Purkinje cell (primary cell): ENCODE measurements at places on chromosomes 11 and 22. TPM values are rescaled to one million over a fixed set of nuclear protein-coding genes. Genes with fewer than 3 reads are reported as not detected.

The CABP7 gene
- 6.6 and 11.0 TPM in 2 replicates for polyA plus RNA-seq

The DUSP8 gene
- 0.60 and 0.62 TPM in 2 replicates for polyA plus RNA-seq

The TKFC gene
- polyA plus RNA-seq, result 1.8 and 11.6 TPM in 2 replicates

The ZP1 gene
- polyA plus RNA-seq, result not detected in 2 replicates

The OR2AT4 gene
- polyA plus RNA-seq, result not detected in 2 replicates

The C11orf86 gene
- polyA plus RNA-seq, result not detected in 2 replicates

The APOL3 gene
- not detected in 2 replicates for polyA plus RNA-seq

The NXPE2 gene
- 0.30 TPM in 1 of 2 replicates, not detected in the other for polyA plus RNA-seq

The BTG4 gene
- not detected in 2 replicates for polyA plus RNA-seq

The IGF2 gene
- polyA plus RNA-seq, result 0.14 TPM in 1 of 2 replicates, not detected in the other

The TRIM49 gene
- not detected in 2 replicates for polyA plus RNA-seq

The TSPAN18 gene
- polyA plus RNA-seq, result 0.14 TPM in 1 of 2 replicates, not detected in the other

The ZBTB16 gene
- polyA plus RNA-seq, result 7.4 TPM in 1 of 2 replicates, not detected in the other

The CHEK1 gene
- polyA plus RNA-seq, result 1.5 TPM in 1 of 2 replicates, not detected in the other

The TIMP3 gene
- polyA plus RNA-seq, result 1.7 and 4.4 TPM in 2 replicates

The CNTN5 gene
- polyA plus RNA-seq, result 3.0 and 5.8 TPM in 2 replicates

The CUL5 gene
- 32.2 and 46.4 TPM in 2 replicates for polyA plus RNA-seq

The PPP6R3 gene
- polyA plus RNA-seq, result 29.8 and 37.7 TPM in 2 replicates

The KDM4E gene
- not detected in 2 replicates for polyA plus RNA-seq

The FADS2 gene
- polyA plus RNA-seq, result 7.3 and 9.6 TPM in 2 replicates

The CHRM1 gene
- 5.9 TPM in 1 of 2 replicates, not detected in the other for polyA plus RNA-seq

The IRAG1 gene
- polyA plus RNA-seq, result 1.3 and 2.3 TPM in 2 replicates

The ANKK1 gene
- polyA plus RNA-seq, result not detected in 2 replicates

The RIC3 gene
- polyA plus RNA-seq, result 62.9 and 66.1 TPM in 2 replicates

The C22orf39 gene
- 46.1 and 46.3 TPM in 2 replicates for polyA plus RNA-seq

The BET1L gene
- polyA plus RNA-seq, result 4.3 and 4.5 TPM in 2 replicates

The POU2F3 gene
- polyA plus RNA-seq, result not detected in 2 replicates

The SUSD2 gene
- polyA plus RNA-seq, result 0.31 TPM in 1 of 2 replicates, not detected in the other

The SEC14L6 gene
- polyA plus RNA-seq, result 0.90 and 1.4 TPM in 2 replicates

The KCNE3 gene
- not detected in 2 replicates for polyA plus RNA-seq

The SLC25A1 gene
- polyA plus RNA-seq, result 1.7 and 3.3 TPM in 2 replicates

The OR5P2 gene
- not detected in 2 replicates for polyA plus RNA-seq

The RTN4RL2 gene
- polyA plus RNA-seq, result 0.16 TPM in 1 of 2 replicates, not detected in the other
